Calu3 (cell line): ENCODE measurements at places on chromosomes 1 and 21. TPM values are rescaled to one million over a fixed set of nuclear protein-coding genes. Genes with fewer than 3 reads are reported as not detected.
A peak's percentile ranks its signal among the peaks of the same experiment; 100 is the strongest.

AMY1C gene
- total RNA-seq = not detected in 2 replicates

- peak; percentile 25 for DNase-seq
- H3K27me3 ChIP-seq = no peaks in the 10 kb centered on the region
- H3K27ac ChIP-seq = peak overlapping the region; percentile 50
- H3K4me1 ChIP-seq = peaks cover 15% of the 10 kb centered on the region
- no peak overlapping the region for H3K4me3 ChIP-seq
Observed at GRCh38 chr1:157852476-157852875, 10.9 kb upstream of the CD5L start.

DNA sequence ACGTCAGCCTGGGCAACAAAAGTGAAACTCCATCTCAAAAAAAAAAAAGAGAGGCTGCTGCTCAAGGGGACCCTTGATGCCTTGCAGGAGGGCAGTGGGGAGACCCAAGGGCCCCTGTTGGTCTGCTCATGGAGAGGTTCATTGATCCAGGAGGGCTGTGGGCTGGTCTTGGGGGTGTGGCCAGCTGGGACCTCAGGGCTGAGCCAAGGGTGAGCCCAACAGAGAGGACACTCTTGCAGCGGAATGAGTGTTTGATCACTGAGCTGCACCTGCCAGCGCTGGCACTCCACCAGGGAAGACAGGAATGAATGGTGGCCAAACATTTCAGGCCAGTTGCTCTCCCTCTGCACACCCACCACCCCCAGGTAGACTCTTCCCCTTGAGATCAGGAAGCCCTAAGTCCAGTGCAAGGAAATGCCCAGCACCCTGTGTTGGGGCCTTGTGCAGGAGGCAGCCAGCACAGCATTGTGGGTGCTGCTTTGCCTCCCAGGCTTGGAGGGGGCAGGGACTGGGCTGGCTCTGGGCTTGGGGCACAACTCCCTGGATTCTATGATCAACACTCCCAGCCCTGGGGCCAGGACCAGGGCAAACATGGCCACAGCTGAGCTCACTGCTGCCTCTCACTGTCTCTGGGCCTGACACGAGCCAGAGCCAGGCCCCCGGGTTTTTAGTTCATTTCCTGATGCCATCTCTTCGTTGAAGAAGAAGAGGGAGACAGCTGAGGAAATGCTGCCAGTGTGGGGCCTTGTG, 50.7 kb downstream of the IRF2BP2 start:
- H3K4me3 ChIP-seq = no peak overlapping the region
- H3K27me3 ChIP-seq = no peaks in the 10 kb centered on the region
- peaks cover 19% of the 10 kb centered on the region for H3K4me1 ChIP-seq
- no peak overlapping the region for H3K27ac ChIP-seq

GRCh38 chr1:167824163-167824794, 89.7 kb downstream of the ADCY10 start:
- peaks cover 9% of the 10 kb centered on the region for H3K36me3 ChIP-seq
- no peak overlapping the region for H3K4me3 ChIP-seq
- no peak for DNase-seq
- no peaks in the 10 kb centered on the region for H3K27me3 ChIP-seq

CRYBG2 gene
- total RNA-seq = 6.4 and 17.6 TPM in 2 replicates

DNA sequence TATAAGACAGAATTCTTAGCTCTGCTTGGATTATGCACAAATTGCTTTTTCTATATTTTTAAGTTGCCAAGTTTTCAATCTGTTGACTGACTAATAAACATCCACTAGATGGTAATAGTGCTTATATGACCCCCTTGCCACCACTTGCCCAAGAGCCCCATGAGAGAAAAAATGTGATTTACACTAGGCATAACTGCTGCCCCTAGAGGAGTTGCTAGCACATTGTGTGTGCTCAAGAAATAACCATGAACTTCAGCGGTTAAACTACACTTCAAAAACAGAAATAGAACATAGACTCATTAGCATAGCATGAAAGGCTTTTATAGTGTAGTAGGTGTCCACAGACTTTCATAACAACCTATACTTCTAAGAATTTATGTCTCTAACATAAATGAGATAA, 61.4 kb downstream of the BRINP3 start:
- no peak for DNase-seq
- no peak overlapping the region for H3K4me3 ChIP-seq
- H3K36me3 ChIP-seq = no peaks in the 10 kb centered on the region

S100A10 gene
- total RNA-seq = 882 and 921 TPM in 2 replicates

GRCh38 chr1:77543822-77544448, 138.5 kb downstream of the ZZZ3 start:
- no peak overlapping the region for H3K27ac ChIP-seq
- H3K36me3 ChIP-seq = no peaks in the 10 kb centered on the region
- no peak for DNase-seq
- no peak overlapping the region for H3K4me3 ChIP-seq

DNA sequence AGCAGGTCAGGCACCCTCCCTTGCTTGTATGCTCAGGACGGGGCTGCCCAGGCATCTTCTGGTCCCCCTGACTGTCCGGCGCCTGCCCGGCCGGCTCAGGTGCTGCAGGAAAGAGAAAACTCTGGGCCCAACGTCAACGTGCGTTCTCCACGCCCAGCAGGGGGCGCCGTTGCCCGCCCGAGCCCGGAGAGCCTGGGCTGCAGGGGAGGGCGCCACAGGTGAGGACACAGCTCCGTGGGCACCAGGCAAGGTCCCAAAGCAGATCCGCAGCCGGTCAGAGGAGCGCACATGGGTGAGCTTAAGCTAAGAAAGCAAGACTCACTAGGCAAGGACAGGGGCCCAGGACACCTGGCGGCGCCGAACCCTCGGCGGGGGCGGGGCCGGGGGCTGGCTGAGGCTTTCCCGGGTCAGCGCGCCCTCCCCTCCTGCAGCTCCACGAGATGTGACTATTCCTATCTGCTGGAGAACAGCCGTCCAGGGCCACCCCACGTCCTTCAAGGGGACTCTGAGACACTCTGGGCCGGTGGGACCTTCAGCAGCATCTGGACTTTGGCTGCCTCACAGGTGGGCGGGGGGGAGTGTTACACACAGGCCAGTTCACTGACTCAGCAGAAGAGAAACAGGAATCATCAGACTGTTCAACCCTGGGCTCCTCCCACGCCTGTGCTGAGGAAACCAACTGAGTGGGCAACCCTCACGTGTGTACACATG, 29.3 kb downstream of the KRTAP10-1 start:
- peaks cover 35% of the 10 kb centered on the region for H3K27me3 ChIP-seq
- no peak overlapping the region for H3K4me3 ChIP-seq
- no peaks in the 10 kb centered on the region for H3K36me3 ChIP-seq

- DNase-seq = no peak
- H3K4me1 ChIP-seq = no peaks in the 10 kb centered on the region
- no peak overlapping the region for H3K27ac ChIP-seq
Observed at GRCh38 chr1:189175889-189176288, 1301.8 kb downstream of the BRINP3 start.

SYT14 gene
- total RNA-seq = 1.7 and 2.1 TPM in 2 replicates

TNFRSF25 gene
- total RNA-seq = 6.4 and 10.1 TPM in 2 replicates

DNA sequence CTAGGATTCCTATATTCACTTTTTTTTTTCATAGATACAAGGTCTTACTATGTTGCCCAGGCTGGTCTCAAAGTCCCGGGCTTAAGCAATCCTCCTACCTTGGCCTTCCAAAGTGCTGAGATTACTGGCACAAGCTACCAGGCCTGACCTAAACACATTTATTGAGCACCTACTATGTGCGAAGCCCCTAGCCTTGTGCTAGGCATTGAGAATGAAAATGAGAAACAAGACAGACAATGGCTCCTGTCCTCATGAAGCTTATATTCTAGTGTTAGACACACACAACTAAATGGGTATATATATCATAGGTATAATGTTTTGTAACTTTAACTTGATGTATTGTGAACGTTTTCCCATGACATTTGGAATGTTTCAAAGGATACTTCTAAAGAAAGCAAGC, 11.5 kb downstream of the TMEM50A start:
- H3K4me1 ChIP-seq = no peaks in the 10 kb centered on the region
- H3K4me3 ChIP-seq = no peak overlapping the region
- H3K27ac ChIP-seq = no peak overlapping the region
- no peaks in the 10 kb centered on the region for H3K27me3 ChIP-seq

- H3K36me3 ChIP-seq = peaks cover 48% of the 10 kb centered on the region
- no peak overlapping the region for H3K4me3 ChIP-seq
- no peaks in the 10 kb centered on the region for H3K27me3 ChIP-seq
- H3K27ac ChIP-seq = no peak overlapping the region
- H3K4me1 ChIP-seq = peaks cover 20% of the 10 kb centered on the region
Observed at GRCh38 chr21:36325373-36326010, 5.5 kb downstream of the MORC3 start.

ERMAP gene
- 8.0 and 9.3 TPM in 2 replicates for total RNA-seq

DNA sequence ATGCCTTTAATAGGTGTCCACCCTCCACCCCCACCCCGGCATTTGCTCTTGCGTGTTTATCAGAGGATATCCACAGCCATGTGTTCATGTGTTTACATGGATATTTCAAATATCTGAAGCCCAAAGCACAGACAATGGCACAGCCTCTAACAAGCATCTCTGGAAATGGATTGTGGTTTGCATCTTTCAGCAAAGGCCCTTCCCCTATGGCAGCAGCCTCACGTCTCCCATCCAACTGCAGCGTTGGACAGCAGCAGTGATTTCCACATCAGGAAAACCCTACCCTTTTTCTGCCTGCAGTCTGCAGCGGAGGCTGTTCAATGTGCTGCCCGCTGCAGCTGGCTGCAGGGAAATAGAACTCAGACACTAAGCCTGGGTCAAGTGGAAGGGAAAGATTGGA, 1.6 kb downstream of the RASSF5 start:
- H3K4me3 ChIP-seq = peak overlapping the region; percentile 82
- H3K36me3 ChIP-seq = peaks cover 40% of the 10 kb centered on the region
- no peak for DNase-seq
- no peak overlapping the region for H3K27ac ChIP-seq

NENF gene
- 45.1 and 45.3 TPM in 2 replicates for total RNA-seq

GRCh38 chr1:26153966-26154532, 4.8 kb upstream of the FAM110D start:
- H3K27me3 ChIP-seq = peaks cover 42% of the 10 kb centered on the region
- DNase-seq = no peak
- no peak overlapping the region for H3K4me3 ChIP-seq
- no peaks in the 10 kb centered on the region for H3K4me1 ChIP-seq
- H3K36me3 ChIP-seq = no peaks in the 10 kb centered on the region
- no peak overlapping the region for H3K27ac ChIP-seq

TCHHL1 gene
- total RNA-seq = not detected in 2 replicates

GRCh38 chr1:60904099-60904851, 178.1 kb upstream of the NFIA start:
- no peak overlapping the region for H3K4me3 ChIP-seq
- H3K4me1 ChIP-seq = peaks cover 16% of the 10 kb centered on the region
- no peaks in the 10 kb centered on the region for H3K36me3 ChIP-seq

- H3K27ac ChIP-seq = no peak overlapping the region
- no peak overlapping the region for H3K4me3 ChIP-seq
- no peaks in the 10 kb centered on the region for H3K4me1 ChIP-seq
- H3K36me3 ChIP-seq = no peaks in the 10 kb centered on the region
- DNase-seq = no peak
Observed at GRCh38 chr1:11720525-11720924, 15.4 kb upstream of the AGTRAP start.

- H3K4me3 ChIP-seq = no peak overlapping the region
- no peaks in the 10 kb centered on the region for H3K27me3 ChIP-seq
- H3K36me3 ChIP-seq = no peaks in the 10 kb centered on the region
- peak overlapping the region; percentile 41 for H3K27ac ChIP-seq
Observed at GRCh38 chr1:164644774-164645644, 86.0 kb downstream of the PBX1 start.

DNA sequence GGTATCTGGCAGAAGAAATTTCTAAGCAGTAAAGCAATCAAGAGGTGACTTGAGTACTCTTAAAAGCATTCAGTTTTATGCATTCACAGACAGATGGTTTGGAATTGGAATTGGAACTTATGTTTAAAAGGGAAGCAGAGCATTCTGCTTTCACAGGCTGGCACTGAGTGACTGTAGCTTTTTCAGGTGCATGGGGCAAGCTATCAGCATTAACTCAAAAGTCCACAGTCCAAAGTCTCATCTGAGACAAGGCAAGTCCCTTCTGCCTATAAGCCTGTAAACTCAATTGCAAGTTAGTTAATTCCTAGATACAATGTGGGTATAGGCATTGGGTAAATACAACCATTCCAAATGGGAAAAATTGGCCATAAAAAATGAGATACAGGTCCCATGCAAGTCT, 1620.3 kb downstream of the MRPL39 start:
- H3K4me1 ChIP-seq = no peaks in the 10 kb centered on the region
- H3K4me3 ChIP-seq = no peak overlapping the region
- DNase-seq = no peak
- no peaks in the 10 kb centered on the region for H3K27me3 ChIP-seq
- H3K36me3 ChIP-seq = no peaks in the 10 kb centered on the region
- no peak overlapping the region for H3K27ac ChIP-seq

- H3K36me3 ChIP-seq = no peaks in the 10 kb centered on the region
- no peak overlapping the region for H3K27ac ChIP-seq
- H3K4me3 ChIP-seq = no peak overlapping the region
- peaks cover 25% of the 10 kb centered on the region for H3K27me3 ChIP-seq
- DNase-seq = no peak
- H3K4me1 ChIP-seq = no peaks in the 10 kb centered on the region
Observed at GRCh38 chr1:246801241-246802020, 77.2 kb downstream of the SCCPDH start.

GRCh38 chr1:71850936-71851335, 431.4 kb downstream of the NEGR1 start:
- H3K4me3 ChIP-seq = no peak overlapping the region
- H3K27ac ChIP-seq = no peak overlapping the region
- no peak for DNase-seq
- no peaks in the 10 kb centered on the region for H3K4me1 ChIP-seq

GRCh38 chr1:28779751-28780408, 32.1 kb upstream of the OPRD1 start:
- peaks cover under 1% of the 10 kb centered on the region for H3K36me3 ChIP-seq
- peaks cover 1% of the 10 kb centered on the region for H3K4me1 ChIP-seq
- no peak overlapping the region for H3K27ac ChIP-seq
- DNase-seq = no peak
- no peaks in the 10 kb centered on the region for H3K27me3 ChIP-seq
- no peak overlapping the region for H3K4me3 ChIP-seq

SUSD4 gene
- 7.2 and 9.7 TPM in 2 replicates for total RNA-seq

- DNase-seq = no peak
- no peak overlapping the region for H3K4me3 ChIP-seq
- H3K27ac ChIP-seq = no peak overlapping the region
Observed at GRCh38 chr1:20123722-20124455, 4.6 kb upstream of the PLA2G2D start.

DNAJC28 gene
- total RNA-seq = 1.2 and 2.0 TPM in 2 replicates

RRAGC gene
- 23.7 and 25.9 TPM in 2 replicates for total RNA-seq

DNA sequence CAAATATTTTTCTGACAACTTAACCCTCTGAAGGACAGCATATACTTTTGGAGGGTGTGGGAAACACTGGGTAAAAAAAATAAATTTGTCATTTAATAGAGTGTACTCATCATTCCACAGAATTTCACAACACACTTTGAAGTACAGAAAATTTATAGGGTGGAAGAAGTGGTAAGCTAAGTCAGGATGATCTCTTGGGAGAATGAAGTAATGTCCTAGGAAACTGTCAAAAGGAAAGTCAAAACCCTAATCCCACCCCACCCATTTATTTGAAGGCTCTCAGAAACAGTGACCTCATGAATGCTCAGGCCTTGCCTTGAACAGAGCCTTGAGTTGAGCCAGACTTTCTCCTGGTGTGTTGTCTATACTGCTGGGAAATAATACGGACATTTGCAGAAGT, 7.3 kb upstream of the UAP1 start:
- DNase-seq = no peak
- no peaks in the 10 kb centered on the region for H3K4me1 ChIP-seq
- no peaks in the 10 kb centered on the region for H3K36me3 ChIP-seq
- H3K4me3 ChIP-seq = no peak overlapping the region

- no peak overlapping the region for H3K4me3 ChIP-seq
- H3K27me3 ChIP-seq = peaks cover 17% of the 10 kb centered on the region
- no peak overlapping the region for H3K27ac ChIP-seq
- H3K36me3 ChIP-seq = no peaks in the 10 kb centered on the region
- no peak for DNase-seq
Observed at GRCh38 chr1:230029244-230029941, 37.6 kb upstream of the GALNT2 start.
